ENCODE measurements at places on chromosomes 4 and X.

DNA sequence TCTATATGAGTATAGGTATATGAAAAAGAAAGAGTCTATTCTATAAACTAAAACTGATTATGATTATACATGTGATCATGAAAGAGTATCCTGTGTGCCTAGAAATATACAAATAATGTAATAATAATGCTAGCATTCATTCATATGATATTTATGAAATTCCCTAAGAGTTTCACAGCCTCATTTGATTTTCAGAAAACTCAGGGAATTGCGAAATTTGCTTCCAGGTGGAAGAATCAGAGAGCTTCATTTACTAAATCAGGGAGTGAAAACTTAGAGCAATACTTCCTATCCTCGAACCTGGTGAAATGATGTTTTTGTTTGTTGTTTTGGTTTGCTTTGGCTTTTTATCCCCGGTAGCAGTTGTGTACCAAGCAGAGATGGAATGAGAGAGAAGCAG lies 1105.7 kb upstream of the SLIT2 start:
- DNase-seq, result no peak

GRCh38 chr4:6478546-6479220 lies 6.3 kb upstream of the PPP2R2C start:
- DNase-seq, result no peak

DNA sequence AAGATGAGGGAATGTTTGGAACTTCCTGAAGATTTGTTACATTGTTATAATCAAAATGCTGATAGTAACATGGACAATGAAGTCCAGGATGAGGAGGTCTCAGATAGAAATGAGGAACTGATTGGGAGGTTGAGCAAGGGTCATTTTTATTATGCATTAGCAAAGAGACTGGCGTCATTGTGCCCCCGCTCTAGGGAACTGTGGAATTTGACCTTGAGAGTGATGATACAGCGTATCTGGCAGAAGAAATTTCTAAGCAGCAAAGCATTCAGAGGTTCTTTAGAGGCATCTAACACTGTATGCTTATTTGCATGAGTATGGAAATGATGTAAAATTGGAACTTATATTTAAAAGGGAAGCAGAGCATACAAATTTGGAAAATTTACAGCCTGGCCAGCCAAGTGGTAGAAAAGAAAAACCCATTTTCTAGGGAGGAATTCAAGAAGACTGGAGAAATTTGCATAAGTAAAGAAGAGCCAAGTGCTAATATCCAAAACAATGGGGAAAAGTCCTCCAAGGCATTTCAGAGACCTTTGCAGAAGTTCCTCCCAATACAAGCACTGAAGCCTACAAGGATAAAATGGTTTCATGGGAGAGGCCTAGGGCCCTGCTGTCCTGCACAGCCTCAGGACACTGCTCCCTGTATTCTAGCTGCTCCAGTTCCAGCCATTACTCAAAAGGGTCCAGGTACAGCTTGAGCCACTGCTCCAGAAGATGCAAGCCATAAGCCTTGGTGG lies 483.0 kb upstream of the NDST4 start:
- no peak for DNase-seq

DNA sequence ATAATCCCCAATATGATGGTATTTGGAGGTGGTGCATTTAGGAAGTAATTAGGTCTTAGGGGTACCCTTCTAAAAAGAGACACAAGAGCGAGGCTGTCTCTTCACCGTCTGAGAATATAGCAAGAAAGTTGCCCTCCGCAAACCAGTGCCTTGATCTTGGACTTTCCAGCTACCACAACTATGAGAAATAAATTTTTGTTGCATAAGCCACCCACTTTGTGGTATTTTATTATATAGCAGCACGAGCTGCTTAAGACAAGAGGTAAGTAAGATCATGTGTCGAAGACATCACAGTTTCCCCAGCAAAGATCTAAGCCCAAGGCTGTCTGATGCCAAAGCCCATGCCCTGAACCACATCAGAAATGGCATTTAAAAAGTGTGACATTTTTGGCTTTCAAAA lies 9.6 kb upstream of the EXOSC9 start:
- no peak for DNase-seq

GRCh38 chr4:82798168-82799005 lies at the start of gene SCD5:
Gene SCD5 (minus strand): TSS chr4:82798796. CDS start chr4:82798537, 259 bp downstream.
- no peak for DNase-seq

DNA sequence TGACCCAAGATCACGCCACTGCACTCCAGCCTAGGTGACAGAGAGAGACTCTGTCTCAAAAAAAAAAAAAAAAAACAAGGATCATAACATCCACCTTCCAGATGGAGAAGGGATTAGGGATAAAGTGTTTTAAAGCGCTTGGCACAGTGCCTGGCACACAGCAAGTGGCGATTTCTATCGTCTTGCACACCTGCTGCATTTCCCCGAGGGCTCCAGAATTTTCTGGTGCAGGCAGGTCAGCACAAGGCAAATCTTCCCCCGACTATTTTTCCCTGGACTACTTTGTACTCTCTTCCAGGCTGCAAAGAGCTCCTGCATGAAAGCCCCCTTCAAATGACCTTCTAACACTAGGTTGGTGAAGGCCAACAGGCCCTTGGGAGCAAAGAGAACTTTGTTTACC lies 57.3 kb downstream of the APBB2 start:
- DNase-seq, result no peak

GRCh38 chr4:183438458-183439113 lies 5.8 kb upstream of the CDKN2AIP start:
- no peak for DNase-seq

- DNase-seq, result no peak
These were observed 482.9 kb downstream of the NAF1 start for GRCh38 chr4:162683659-162684370.

DNA sequence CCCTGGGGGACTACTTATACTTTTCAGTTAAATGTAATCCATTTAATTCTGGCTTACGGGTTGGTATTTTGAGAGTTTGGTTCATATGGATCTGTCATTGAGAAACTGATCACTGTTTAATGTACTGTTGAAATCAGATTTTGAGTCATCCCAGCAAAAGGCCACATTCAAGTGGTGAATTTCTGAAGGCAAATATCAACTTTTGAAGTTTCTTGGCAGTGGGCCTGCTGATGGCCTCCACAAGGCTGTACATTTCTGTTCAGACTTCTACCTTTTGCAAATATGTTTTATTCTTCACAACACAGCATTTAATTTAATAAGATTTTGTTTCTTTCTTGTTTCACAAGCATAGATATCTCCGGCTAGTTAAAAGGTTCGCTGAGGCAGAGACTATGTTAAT lies 138.7 kb downstream of the PDGFC start:
- no peak for DNase-seq

GRCh38 chr4:107035819-107036583 lies at the start of gene DKK2:
Gene DKK2 (minus strand): TSS chr4:107036313. CDS start chr4:107035591, 722 bp downstream.
- no peak for DNase-seq

- DNase-seq, result no peak
These were observed 504.3 kb upstream of the ZFP42 start for GRCh38 chr4:187491286-187491685.

- DNase-seq, result no peak
These were observed 46.3 kb downstream of the RASSF6 start for GRCh38 chr4:73573794-73574528.

- no peak for DNase-seq
These were observed 107.7 kb upstream of the ATXN3L start for GRCh38 chrX:13427441-13428052.

DNA sequence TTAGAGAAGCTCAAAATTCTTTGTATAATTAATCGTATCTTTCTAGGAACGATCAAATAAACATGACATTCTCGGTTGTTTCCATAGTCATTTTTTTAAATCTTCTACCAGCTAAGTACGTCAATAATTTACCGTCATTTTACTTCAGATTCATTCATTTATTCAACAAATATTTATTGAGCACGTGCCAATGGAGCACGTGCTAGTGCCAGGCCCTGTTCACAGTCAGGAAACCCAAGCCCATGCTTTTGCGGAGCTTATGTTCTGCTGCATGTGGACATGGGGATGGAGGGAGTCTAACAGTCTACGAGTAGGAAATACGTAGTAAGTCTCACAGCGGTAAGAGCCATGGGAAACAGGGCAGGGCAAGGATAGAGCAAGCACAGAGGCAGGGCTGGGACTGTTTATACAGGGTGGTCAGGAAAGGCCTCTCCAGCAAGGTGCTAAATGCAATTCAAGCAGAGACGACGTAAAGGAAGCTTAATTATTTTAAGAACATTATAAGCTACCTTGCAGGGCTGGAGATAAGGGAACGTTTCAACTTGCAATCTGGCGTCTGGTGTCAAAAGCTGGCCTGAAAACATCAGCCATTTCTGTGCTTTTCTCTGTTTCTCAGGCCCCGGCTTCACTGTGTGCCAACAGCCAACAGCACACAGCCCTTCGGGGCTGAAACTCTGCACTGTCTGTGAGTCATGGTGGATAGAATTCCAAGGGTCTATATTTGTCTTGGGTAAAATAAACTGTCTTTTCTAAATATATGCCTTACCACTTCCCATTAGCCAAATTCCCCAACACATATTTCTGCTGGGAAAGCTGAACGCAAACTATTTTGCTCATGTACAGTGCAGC lies 517.1 kb upstream of the ZFP42 start:
- DNase-seq, result no peak

DNA sequence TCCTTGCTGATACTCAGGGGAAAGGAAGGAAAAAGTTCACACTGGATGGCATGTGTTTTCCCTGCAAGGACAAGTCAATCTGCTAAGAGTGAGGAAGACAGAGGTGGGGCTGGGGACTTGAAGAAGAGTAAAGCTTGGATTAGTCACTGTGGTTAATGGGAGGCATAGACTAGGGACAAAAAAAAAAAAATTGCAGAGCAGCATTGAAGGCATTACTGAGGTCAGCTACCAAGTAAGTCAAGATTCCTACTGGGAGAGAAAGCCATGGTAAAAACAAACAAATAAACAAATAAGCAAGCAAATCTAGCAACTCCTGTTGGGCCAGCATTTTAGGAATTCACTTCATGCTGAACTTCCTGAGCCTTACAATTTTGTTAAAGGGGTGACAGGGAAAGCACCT lies 58.2 kb upstream of the GPC4 start:
- DNase-seq, result no peak

- DNase-seq, result no peak
These were observed 17.8 kb downstream of the FRMPD3 start for GRCh38 chrX:107467271-107467670.

GRCh38 chr4:154491341-154492271 lies at the start of gene DCHS2:
Gene DCHS2 (minus strand): TSS chr4:154491799. CDS start chr4:154491355, 444 bp downstream.
- DNase-seq, result no peak

GRCh38 chr4:121277194-121278105 lies 103.4 kb downstream of the QRFPR start:
- no peak for DNase-seq

GRCh38 chr4:40301603-40302002 lies 33.5 kb upstream of the CHRNA9 start:
- DNase-seq, result no peak

DNA sequence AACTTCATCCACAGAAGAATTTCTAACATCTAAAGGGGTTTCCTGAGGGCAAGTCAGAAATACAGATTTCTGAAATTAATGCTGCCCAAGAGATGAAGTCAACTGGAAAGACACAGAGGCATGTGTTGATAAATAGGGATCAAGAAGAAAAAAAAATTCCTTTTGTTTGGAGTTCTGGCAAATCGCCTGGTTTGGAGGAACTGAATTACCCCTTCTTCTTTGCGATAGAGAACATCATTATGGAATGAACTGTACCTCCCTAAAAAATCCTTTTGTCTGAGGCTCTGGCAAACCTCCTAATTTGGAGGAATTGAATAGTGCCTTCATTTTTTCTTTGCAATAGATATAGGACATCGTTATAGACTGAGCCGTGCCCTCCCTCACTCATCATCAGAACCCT lies 200.9 kb downstream of the DHRSX start:
- DNase-seq, result no peak

- no peak for DNase-seq
These were observed at the start of gene SPRY1 for GRCh38 chr4:123396307-123397143. Gene SPRY1 (plus strand): TSS chr4:123396795. CDS start chr4:123401592, 4,797 bp downstream.

DNA sequence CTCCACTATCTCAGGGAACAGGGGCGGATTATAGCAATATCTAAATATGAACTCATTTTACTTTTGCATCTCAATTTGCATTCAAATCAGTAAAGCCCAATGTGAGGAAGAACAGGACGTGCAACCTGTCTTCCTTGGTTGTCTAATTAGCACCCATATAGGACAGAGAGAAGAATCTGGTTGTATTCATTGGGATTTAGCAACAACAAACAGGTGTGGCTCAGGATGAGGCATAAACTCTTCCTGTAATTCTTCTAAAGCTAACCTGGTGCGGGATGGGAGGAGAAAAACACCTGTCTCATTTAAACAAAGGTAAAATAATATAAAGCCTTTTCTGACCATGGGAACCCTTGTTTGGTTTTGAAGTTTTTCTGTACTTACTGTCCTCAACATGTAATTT lies 22.2 kb downstream of the TMPRSS11A start:
- no peak for DNase-seq

- DNase-seq, result no peak
These were observed 28.7 kb downstream of the ARAP2 start for GRCh38 chr4:36215627-36216026.

- no peak for DNase-seq
These were observed 9.1 kb downstream of the NOCT start for GRCh38 chr4:139024686-139025085.

- DNase-seq, result no peak
These were observed 4.1 kb upstream of the NR0B1 start for GRCh38 chrX:30313322-30313721.
